ENCODE measurements at places on chromosomes 5 and 9. TPM values are rescaled to one million over a fixed set of nuclear protein-coding genes. Genes with fewer than 3 reads are reported as not detected.

DNA sequence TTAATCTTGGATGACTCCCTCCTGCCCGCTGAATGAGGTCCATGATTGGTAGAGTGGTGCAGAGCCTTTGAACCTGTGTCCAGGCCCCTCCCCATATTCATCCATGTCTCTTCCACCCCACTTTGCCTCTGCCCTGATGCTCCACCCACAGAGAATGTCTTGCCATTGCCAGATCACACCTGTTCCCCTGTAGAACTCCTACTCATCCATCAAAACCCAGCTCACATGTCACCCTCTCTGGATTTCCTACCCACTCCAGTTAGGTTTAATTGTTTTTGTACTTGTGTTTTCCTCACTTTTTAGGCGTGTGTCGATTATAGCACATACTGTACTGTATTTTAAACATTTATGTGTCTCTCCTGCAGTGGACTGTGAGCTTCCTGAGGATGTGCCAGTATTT lies 107.0 kb upstream of the CTSL start:
- no peak for DNase-seq

- DNase-seq: no peak
These were observed 637 bp downstream of the CBY3 start for GRCh38 chr5:179680014-179680779.

DNA sequence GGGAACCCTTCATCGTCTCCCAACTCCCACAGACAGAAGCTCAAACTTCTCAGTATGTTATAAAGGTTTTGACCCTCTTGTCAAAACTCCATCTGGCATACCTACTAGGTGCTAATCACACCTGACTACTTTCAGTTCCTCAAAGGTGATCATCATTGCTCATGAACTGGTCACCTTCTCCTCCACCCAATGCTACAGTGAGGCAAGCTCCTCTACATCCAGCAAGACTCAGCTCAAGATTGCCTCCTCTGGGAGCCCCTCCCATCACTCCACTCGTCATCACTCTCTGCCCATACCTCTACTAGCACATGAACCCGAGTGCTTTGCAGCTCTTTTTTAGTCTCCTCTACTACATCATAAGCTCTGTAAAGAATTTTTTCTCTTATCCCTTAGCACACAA lies 102.4 kb downstream of the LPAR1 start:
- no peak for DNase-seq

ADAM19 gene
- 17.7 TPM for total RNA-seq

DNA sequence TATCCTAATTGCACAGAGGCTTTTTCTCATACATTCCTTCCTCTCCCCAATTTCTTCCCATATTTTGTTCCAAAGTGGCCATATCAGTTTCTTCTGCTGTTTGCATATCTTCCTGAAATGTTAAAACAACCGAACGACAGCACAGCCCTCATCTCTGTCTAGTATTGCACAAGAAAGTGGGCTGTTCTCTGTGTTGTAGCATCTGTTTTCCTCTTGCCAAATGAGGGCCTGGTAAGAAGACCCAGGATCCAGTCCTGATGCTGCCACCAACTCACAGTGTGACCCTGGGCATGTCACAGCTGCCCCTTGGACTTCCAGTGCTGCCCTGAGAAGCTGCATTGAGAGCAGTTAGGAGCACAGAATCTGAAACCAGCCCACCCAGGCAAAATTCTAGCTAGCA lies 4.1 kb downstream of the SLC31A2 start:
- DNase-seq: no peak

NUTM2F gene
- not detected for total RNA-seq

DNA sequence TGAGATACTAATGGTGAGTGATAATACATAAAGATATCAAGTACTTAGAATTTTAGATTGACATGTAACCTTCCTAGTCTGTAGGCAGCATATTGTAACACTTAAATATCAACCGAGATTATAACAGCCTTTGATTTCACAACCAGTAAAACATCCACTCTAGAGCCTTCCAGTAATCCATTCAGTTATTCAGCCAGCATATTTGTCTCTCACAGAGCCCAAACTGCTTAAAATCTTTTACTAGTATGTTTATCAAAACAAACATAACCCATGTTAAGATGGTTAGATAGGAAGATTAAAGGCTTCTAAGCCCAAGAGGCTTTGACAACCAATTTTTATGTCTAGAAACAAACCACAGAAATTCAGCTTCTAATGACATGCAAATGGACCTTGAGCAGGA lies 177.9 kb upstream of the FST start:
- DNase-seq: no peak

DNA sequence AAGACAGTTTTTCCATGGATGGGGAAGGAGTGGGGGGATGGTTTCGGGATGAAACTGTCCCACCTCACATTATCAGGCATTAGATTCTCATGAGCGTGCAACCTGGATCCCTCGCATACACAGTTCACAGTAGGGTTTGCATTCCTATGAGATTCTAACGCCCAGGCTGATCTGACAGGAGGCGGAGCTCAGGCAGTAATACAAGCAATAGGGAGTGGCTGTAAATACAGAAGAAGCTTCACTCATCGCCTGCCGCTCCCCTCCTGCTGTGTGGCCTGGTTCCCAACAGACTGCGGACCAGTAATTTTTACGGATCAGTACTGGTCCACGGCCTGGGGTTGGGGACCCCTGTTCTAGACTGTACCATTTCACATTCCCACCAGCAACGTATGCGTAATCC lies 68.3 kb upstream of the OTULINL start:
- no peak for DNase-seq

DNA sequence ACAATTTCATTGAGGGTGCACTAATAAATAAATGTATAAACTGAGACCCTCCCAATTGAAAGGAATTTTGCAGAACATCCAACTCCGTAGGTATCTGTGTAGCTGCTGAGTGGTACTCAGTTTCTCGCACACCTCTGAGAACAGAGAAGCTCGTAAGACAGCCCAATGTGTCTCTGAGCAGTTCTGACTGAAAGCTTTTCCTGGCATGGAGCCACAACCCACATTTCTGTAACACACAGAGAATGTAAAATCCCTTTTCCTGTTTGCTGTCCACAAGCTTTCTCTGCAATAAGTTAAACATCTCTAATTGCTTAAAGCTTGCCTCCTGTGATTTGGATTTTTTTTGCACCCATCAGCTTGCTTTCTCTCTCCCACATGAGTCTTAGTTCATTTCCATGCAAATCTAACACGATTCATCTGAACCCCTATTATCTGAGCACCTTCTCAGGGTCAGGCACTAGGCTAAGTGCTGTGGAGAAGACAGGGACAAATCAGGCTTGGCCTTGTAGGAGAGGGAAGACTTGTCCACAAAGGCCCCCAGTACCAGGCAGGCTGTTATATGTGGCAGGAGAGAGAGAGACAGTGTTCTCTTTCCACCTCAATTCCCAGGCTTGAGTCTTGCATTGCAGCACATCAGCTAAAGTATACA lies 44.2 kb upstream of the COL15A1 start:
- no peak for DNase-seq

TAF11L5 gene
- not detected for total RNA-seq

PDE6A gene
- 0.22 TPM for total RNA-seq

- no peak for DNase-seq
These were observed 6.3 kb downstream of the NR2F1-AS1 start for GRCh38 chr5:93574491-93575305.

ENC1 gene
- 3.8 TPM for total RNA-seq

GRCh38 chr9:106228861-106229260 lies 534.5 kb downstream of the TMEM38B start:
- peak; percentile 38 for DNase-seq

GRCh38 chr9:74503219-74503618 lies 6.1 kb downstream of the RORB start:
- no peak for DNase-seq

MEIKIN gene
- not detected for total RNA-seq

CYLC2 gene
- not detected for total RNA-seq

Data from left ventricle myocardium inferior (tissue), 1 donor.